ENCODE measurements at places on chromosomes 7 and 10.

GRCh38 chr10:70496341-70497119, 18.0 kb downstream of the PALD1 start:
- no peak for DNase-seq

- no peak for DNase-seq
These were observed 139.9 kb downstream of the SKIDA1 start for GRCh38 chr10:21385536-21385935.

DNA sequence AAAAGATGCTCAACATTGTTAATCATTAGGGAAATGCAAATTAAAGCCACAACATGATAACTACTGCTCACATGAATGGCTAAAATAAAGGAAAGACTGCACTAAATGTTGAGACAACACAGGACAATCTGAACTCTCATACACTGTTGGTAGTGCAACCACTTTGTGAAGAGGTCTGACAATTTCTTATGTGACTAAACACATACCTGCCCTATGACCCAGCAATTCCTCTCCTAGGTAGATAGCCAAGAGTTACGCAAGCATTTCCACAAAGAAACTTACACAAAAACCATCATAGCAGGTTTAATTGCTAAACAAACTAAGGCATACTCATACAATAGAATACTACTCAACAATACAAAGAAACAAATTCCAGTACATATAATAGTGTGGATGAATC, 41.8 kb upstream of the HERPUD2 start:
- DNase-seq = no peak

DNA sequence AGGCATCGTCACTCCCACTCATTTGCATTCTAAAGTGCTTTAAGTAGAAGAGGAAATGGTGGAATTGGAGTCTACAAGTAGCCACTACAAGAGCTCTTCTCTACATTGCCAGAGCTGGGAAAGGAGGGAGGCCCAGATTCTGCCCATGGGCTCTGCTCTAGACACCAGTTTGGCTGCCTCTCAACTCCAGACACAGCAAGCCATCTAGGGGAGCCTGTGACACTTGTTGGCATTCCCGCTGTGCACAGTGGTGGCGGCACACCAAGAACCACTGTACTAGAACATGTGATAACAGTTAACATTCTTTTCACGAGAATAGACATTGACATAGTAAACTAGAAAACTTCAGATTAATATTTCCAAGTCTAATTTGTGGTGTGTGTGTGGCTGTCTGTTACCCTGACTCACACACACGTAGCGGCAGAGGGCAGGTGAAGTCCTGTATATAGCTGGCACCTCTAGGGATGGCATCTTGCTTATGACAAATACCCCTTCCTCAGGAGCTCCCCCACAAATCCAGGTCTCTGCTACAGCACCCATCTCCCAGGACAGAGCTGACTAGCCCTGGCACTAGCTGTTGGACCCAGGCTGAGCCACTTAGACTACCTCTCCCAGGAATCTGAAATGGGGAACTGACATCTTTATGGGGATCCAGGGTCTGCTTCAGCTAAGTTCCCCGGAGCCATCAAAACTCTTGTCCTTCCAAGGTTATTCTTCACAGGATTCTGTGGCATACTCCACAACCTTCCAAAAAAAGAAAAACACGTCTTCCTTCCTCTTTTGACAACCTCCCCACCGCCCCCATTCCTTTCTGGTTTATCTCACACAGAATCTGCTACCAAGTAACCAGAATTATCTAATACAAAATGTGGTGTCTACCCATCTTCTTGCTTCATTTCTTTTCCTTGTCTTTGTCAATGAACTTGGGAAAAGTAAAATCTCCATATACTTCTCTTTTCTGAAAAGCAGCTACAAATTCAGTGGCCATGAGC, 54.7 kb upstream of the MRLN start:
- no peak for DNase-seq

All from GM19239 (cell line).